ENCODE measurements at places on chromosomes 12 and 14.
A peak's percentile ranks its signal among the peaks of the same experiment; 100 is the strongest.

DNA sequence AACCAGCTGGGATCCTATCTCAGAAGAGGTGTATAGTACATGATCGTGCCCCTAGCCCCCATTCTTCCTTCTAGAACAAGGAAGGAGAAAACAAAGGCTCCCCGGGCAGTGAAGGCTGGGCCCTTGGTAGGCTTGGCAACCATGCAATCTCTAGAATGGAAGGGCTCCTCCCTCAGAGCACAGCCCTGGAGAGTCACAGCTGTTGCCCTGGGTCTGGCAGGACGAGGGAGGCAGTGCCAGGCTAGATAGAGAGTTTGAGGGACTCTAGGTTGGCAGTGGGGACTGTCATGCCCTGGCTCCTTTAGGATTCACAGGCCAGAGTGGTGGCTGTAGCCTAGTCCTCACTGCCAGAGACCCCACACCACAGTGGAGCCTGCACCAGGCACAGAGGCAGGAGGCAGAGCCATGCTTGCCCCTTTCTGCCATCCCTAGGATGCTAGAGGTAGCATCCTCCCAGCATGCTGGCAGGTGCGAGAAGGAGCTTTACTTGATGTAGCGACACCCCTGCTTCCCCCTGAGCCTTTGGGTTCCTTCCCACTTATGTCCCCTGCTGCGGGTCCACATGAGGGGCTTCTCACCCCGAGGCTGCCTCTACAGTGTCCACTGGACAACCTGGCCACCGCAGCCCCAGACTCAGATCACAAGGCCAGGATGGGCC lies 33.4 kb upstream of the CIPC start:
- no peak for DNase-seq

- DNase-seq = no peak
These were observed 20.1 kb upstream of the PLEK2 start for GRCh38 chr14:67432050-67432564.

- no peak for DNase-seq
These were observed 2.1 kb upstream of the PTPRQ start for GRCh38 chr12:80441921-80442320.

- no peak for DNase-seq
These were observed 145.8 kb downstream of the GCH1 start for GRCh38 chr14:54756656-54757392.

GRCh38 chr14:76884853-76885276 lies 58.7 kb downstream of the LRRC74A start:
- DNase-seq = no peak

DNA sequence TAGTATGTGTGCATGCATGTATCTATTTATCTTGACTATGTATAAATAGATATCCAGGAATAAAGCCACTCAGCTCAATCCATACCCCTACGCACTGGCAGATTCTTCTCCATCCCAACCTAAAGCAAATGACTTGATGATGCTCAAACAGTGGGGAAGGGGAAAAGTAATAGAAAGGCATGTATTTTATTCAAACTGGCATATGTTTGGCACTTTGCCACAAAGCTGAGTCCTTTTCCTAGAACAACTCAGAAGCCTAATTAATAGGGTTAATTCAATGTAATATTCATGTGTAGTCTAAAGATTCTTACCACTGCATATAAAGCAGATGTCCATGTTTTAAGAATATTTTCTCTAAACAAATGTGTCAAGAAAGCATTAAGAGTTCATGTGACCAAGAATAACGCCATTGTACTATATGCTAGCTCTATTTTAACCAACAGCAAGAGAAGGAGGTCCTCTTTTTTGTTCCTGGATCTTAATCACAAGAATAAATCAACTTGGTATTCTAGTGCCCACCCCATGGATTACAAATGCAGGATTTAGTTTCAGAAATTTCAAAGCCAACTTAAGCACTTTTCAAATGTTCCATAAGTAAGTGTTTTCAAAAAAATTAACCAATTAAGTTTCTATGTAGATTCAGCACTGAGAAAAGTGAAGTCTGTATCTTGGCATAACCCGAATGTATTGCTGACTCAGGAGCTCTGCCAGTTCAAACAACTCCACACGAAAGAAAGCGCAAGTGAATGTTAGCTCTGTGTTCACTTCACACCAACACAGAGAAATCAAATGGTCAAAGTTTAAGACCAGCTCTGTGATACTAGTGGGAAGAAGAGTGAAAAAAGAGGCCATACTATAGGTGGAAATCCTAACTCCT lies 233.6 kb downstream of the MED13L start:
- no peak for DNase-seq

DNA sequence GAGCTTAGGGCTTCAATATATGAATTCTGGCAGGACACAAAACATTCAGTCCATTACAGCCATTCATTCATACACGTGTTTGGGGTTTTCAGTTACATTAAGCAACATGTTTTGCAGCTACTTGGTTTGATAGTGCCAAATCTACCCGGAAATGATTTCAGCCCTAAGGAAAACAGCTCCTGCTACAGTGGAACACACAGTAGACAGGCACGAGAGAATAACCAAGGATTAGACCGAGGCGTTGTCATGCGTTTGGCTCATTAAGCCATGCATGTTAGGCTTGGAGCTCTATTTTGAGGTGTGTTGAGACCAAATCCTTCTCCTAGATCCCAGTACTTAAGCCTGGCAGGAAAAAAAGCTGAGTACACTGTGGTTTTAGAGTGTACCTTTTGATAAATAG lies 177.4 kb downstream of the PRKCH start:
- no peak for DNase-seq

DNA sequence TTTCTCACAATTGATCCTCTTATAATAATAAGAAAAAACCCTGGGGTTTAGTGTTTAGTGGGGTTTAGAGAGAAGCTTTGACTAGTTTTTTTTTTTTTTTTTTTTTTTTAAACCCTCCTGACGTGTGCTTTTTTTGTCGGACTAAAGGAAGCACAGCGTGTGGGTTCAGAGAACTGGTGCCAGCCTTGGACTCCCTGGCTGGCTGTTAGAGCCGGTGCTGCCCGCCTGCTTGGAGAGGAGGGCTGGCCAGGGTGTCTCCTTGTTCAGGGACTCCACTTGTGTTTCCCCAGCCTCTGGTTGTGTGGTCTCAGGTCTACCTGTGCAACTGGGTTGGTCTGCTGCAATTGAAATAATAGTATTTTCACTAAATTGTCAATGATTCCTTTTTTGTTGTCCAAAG lies 54.1 kb upstream of the ASPG start:
- DNase-seq = no peak

GRCh38 chr14:51652168-51653078 lies 713 bp downstream of the FRMD6 start:
- DNase-seq = no peak

DNA sequence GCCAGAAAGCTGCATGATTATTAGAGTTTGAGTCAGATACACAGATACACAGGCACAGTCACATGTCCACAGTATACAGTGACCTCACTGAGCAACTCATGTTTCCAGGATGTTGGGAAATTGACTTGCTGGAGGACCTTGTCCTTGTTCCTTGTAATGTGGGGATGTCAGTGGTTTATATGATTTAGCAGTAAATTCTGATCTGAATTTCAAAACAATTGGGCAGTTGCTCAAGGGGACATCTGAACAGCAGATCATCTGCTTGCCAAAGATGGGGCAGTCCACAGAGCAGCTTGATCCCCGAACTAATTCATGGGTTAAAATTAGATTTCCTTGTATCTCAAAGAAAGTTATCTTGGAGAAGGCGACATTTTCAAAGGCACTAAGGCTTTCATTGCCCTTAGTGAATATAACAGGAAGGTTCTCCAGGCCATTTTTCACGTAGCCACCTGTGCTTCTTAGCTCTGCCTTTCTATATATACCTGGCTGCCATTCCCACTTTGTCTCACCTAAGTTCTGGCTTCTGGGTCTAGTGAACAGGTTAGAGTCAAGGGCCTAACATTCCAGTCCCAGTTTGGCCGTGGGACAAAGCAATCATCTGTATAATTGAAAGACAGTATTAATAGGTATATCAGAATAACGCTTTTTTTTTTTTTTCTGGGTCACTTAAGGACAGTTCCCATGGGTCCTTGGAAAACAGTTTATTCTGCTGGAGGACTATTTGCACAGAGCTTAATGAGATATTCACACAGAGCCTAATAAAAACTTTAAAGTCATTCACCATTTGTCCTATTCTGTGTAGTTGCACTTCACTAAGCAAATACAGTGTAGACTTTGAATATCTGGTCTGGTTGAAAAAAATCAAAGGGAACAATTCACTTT lies 64.9 kb upstream of the STRN3 start:
- DNase-seq = no peak

- peak; percentile 87 for DNase-seq
These were observed 717 bp downstream of the UBC start for GRCh38 chr12:124913474-124914391.

DNA sequence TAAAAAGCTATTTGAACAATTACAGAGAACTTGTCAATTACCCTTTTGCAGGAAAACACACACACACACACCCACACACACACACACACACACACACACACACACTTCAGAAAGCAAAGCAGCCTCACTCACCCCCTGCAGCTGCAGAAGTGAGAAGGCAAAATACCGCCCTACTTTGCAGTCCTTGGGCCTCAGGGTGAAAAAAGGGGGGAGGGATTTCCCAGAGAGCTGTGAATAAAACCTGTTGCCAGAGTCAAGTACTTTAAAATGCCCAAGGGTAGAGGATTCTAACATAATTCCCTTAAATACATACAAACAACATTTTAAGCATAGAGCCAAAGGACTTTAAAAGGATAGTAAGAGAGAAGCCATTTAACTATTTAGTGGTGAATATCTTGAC lies 285.9 kb downstream of the MDGA2 start:
- DNase-seq = no peak

DNA sequence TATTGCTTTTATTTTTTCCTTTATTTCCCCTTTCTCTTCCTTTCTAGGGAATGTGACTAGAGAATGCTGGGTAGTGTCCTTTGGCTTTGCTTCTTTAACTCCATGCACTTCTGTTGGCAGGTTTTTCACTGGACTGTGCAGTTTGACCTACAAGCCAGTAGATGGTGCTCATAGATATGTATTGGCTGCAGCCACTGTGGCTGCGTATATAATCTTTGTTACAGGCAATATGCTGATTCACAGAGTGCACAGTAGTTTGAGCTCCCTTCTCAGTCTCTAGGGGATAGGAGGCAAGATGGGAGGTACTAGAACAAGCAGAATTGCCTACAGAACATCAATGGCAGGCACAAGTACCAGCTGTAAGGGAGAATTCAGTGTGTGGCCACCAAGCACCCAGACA lies 503.5 kb downstream of the LRFN5 start:
- DNase-seq = peak; percentile 10

GRCh38 chr14:55129086-55129427 lies at the start of gene LGALS3:
TSS of gene LGALS3 (plus strand) at chr14:55129252. CDS start at chr14:55137374, 8,122 bp downstream.
- no peak for DNase-seq

GRCh38 chr14:30234966-30235365 lies 307.3 kb upstream of the PRKD1 start:
- DNase-seq = no peak

DNA sequence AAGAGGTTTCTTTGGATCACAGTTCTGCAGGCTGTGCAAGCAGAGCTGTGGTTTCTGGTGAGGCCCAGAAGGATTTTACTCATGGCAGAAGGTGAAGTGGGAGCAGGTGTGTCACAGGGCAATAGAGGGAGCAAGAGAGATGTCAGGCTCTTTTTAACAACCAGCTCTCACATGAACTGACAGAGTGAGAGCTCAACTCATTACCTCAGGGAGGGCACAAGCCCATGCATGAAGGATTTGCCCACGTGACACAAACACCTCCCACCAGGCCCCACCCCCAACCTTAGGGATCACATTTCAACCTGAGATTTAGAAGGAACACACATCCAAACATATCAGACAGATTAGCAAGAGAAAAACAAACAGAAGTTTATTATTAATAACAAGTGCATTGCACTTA lies 470.4 kb downstream of the GALC start:
- DNase-seq = peak; percentile 21

DNA sequence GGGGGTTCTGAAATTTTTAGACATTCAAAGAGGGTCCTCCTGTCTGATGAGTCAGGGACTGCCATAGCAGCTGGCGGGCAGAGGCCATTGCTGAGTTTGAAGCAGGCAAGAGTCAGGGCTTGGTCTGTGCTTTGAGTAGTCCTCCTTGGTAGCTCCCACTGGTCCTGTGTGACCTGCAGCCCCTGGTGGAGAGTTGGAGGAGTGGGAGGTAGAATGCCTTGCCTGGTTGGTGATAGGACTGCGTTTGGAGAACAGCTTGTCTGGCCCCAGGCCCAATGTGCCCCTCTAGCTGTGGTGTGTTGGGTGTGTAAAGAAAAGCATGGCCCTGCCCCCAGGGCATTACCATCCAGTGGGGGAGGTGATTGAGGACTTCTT lies 116.7 kb downstream of the BEGAIN start:
- DNase-seq = no peak

DNA sequence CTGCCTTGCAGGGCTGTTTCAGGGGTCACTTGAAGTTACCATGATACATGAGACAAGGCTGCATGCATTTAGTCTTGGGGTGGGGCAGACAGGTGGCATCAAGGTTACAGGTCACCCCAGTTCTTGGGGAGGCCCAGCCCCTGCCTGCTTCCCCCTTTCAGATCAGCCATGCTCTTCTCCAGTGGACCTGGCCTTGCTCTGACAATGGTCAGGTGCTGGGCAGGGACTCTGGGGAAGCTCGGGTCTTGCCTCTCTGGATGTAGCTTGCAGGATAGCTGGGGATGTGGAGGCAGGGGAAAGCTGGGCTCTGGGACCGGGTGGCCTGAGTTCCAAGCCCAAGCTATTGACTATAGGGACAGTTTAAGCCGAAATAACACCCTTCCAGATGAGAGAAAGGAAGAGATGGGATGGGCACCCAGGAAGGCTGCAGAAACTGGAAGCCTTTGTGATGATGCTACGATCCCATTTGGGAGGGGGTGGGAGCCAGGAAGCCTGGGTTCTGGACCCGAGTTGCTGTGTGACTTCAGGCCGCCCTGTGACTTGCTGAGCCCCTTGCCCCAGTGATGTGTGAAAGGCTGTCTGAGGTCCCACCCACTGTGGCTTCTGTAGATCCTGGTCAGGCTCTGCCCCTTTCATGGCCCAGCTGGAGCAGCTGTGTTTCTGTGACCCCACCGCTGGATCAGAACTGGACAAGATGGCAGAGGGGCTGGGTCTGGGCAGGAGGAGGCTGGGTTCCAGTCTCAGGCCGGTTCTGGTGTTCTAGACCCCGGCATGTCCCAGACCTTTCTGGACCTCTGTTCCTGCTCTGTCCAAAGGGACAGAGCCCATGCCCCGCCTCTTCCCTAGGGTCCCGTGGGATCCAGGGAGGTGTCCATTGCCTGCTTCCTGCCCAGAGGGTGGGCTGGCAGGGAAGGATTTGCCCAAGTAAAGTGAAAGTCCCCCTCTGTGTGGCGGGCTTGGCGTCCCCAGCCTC lies 2.1 kb downstream of the TNFAIP2 start:
- no peak for DNase-seq
